T-helper 17 cell (primary cell): ENCODE measurements at places on chromosomes 2 and 18. TPM values are rescaled to one million over a fixed set of nuclear protein-coding genes. Genes with fewer than 3 reads are reported as not detected.
A peak's percentile ranks its signal among the peaks of the same experiment; 100 is the strongest.

- DNase-seq = peak; percentile 12
Observed at GRCh38 chr2:240983361-240983995, 14.9 kb upstream of the SNED1 start.

The SMPD4 gene
- 83.3 TPM for total RNA-seq

DNA sequence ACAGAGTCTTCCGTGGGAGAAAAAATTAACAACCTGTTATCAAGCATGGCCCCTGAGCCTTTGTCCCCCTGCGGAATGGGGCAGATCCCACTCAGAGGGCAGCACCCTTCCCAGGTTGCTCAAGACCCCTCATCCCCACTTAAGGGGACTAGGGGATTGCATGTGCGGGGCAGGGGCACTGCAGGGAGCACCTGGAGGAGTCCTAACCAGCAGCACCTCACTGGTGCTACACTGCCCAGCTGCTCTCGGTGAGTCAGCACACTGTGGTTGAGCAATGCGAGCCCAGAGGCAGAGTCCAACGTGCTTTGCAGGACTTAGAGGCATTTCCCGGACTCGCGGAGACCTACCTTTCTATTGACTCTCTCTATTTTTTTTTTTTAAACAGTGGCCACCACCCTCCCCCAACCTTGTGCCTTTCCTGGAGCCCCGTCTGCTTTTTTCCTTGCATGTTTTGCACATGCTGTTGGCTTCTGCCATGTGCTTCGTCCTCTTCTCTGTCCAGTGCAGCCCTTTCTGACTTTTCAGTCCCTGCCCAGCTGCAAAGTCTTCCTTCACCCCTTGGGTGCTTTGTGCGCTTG, 74.0 kb downstream of the IL1R2 start:
- DNase-seq = no peak

The POTEJ gene
- not detected for total RNA-seq

DNA sequence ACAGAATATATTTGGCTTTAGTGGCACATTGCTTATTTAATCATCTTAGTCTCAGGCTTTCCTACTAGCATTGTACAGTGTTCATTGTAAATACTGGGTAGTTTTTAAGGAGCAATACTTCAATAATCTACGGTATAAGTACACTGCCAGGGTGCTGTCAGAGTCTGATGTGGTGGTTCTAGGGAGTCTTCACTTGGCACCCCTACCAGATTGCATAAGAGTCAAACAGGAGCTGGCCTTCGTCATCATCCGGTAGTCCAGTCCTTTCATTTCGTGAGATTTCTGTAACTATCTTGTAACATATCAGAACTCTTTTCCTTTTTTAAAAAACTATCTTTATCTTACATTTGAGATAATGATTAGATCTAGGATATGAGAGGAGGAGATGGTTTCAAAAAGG, 91.1 kb downstream of the ZNF532 start:
- DNase-seq = no peak

DNA sequence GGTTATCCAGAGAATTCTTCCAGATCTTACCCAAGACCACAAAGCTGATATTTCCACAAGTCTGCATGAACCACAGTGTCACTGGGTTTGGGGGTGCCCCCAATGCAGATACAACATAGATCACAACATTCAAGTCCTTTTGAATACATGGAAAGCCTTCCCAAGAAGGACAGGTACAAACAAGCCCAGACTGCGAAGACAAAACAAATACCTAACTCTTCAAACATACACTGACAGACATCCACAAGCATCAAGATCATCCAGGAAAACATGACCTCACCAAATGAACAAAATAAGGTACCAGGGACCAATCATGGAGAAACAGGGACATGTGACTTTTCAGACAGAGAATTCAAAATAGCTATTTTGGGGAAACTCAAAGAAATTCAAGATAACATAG, 93.1 kb downstream of the MDH1 start:
- no peak for DNase-seq

The NAT8 gene
- total RNA-seq = not detected

GRCh38 chr2:1662606-1663180, 81.6 kb downstream of the PXDN start:
- no peak for DNase-seq

DNA sequence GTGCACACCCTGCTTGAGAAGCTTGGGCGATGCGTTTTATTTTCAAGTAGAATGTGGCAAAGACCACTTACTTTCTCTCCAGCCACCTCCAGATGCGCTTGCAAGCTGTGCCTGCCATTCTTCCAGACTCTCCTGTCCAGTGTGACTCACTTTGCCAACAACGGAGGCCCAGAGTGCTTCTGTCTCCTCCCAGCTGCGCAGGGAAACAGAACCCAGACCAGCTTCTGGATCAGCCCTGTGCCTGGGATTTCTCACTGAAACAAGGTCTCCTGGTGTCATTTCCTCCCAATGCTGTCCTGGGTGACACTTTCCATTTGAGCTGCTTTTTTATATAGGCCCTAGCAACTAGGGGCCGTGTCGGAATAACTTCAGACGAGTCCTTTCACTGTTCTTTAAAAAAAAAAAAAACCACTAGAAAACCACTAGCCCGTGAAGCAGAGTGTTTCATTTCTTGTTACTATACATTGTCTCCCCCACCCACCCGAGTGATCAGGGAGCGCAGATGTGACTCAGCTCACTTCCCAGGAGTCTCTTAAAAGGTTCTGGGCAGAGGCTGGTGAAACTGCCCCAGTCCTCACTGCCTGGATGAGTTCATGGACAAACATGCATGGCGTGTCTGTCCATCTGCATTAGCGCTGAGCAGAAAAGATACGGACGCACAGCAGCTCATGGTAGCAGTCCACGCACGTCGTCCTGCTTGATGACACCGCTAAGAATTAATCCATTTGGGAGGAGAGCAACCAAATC, 25.3 kb upstream of the RPL31 start:
- no peak for DNase-seq

DNA sequence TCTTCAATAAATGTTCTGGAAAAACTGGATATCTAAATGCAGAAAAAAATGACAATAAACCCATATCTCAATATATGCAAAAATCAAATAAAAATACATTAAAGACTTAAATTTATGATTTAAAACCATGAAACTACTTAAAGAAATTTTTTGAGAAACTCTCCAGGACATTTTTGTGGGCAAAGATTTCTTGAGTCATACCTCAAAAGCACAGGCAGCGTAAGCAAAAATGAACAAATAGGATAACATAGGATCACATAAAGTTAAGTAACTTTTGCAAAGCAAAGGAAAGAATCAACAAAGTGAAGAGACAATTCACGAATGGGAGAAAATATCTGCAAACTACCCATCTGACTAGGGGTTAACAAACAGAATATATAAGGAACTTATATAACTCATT, 1545.5 kb downstream of the SUCLG1 start:
- DNase-seq = no peak

DNA sequence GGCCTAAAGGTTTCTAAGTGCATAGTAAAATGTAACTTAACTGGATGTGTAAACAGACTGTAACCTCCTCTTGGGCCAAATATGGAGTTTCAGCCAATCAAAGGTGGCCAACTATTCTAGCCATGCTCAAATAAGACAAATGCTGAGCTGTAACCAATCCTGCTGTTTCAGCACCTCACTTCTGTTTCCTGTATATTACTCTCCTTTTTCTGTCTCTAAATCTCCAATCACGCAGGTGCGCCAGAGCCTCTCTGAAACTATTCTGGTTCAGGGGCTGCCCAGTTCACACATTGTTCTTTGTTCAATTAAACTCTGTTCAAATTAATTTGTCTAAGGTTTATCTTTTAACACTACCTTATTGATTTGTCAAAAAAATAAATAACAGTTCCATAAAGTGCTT, 532.7 kb upstream of the DCC start:
- no peak for DNase-seq

- no peak for DNase-seq
Observed at GRCh38 chr2:70574618-70575017, 21.0 kb upstream of the TGFA start.

DNA sequence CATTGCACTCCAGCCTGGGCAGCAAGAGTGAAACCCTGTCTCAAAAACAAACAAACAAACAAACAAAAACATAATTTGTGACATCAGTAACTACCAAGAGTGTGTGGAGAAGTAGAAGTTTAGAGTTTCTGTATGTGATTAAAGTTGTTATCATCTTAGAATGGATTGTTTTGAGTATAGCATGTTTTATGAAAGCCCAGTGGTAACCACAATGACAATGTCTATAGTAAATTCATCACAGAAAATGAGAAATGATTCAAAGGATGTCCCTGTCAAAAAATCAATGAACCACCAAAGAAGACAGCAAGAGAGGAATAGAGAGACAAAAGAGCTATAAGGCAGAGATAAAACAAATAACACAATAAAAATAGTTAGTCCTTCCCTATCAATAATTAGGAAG, 1299.2 kb downstream of the CNTNAP5 start:
- no peak for DNase-seq

DNA sequence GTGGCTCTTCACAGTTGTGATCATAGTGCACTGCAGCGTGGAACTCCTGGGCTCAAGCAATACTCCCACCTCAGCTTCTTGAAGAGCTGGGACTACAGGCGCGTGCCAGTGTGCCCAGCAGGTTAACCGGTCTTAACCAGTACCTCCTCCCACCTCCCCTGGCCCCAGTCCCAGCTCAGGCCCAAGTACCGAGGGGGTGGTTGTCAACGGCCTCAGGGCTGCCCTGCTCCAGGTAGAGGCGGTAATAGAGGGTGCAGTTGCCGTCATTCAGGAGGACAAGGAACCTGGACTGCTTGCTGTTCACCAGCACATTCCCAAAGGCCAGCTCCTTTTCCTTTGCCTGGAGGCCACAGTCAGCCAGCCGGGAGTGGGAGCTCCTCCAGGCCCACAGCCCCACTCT, 19.7 kb downstream of the CFAP65 start:
- no peak for DNase-seq

DNA sequence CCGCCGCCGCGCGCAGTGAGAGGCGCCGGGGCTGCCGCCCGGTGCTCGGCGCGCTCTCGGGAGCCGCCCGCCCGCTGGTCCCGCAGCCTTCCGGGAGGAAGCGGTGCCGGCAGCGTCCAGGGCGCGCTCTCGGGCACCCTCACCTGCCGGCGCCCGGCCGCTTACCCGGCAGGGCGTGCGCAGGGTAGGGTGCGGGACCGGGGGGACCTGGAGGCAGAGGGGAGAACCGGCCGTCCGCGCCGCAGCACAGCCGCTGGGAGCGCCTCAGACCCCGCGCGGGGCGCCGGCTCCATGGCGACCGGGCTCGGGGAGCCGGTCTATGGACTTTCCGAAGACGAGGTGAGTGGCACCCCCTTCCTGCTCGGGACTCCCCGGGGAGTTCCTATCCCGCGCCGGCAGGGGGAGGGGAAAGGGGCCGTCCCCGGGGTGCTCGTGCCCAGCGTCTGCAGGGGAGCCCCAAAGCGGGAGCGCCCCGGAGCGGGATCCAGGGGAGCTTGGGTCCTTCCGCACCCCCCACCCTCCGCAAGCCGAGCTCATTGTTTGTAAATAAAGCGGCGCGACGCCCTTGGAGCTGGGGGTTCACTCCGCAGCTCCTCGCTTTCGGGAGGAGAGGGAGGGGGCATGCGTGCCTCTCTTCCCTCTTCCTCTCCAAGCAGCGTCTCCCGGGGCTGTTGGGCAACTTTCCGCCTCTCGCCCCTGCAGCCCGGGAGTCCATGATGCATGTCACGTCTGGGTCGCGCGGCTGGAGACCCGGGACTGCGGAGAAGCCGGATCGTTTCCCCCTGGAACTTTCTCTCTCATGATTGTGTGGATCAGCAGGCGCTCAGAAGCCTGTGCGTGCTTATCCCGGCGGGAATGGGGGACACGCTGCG, 580 bp downstream of the NEDD4L start:
- peak; percentile 52 for DNase-seq

The ERMN gene
- 10.2 TPM for total RNA-seq

The RND3 gene
- total RNA-seq = not detected

DNA sequence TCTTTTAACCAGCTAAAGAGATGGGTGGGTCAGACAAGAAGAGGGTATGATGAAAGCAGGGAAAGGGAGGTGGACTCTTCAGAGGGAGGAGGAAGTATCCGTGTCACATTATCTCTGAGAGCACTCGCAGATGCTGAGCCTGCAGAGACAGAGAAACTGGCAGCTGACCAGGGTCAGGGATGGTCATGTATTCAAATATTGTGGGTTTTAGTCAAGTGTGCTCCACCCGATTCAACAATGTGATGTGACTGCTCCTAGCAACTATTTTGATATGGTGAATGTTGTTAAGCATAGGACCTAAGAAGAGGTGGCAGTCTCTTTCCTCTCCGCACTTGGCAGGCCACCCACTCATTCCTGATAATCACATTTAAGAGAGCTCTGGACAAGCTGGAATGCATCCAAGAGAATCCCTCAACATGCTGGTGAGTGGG, 1.3 kb upstream of the CLIP4 start:
- no peak for DNase-seq

The XDH gene
- 0.16 TPM for total RNA-seq

The ALPP gene
- 0.45 TPM for total RNA-seq
